ENCODE measurements at places on chromosomes 6 and 20.

DNA sequence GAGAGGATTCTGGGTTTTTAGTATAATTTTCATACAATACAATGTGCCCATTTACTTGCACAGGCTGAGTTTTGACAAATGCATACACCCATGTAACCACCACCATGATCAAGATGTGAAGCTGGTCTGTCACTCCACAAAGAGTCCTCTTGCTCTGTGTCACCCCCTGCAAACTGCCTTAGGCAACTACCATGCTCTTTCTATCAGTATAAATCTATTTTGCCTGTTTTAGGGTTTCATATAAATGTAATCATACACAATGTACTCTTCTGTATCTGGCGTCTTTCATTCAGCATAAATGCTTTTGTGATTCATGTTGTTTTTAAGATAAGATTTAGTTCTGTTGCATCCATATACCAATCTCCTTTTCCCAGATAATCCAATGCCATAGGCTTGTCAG is 181.9 kb upstream of the KCNG1 start:
- no peak for DNase-seq

DNA sequence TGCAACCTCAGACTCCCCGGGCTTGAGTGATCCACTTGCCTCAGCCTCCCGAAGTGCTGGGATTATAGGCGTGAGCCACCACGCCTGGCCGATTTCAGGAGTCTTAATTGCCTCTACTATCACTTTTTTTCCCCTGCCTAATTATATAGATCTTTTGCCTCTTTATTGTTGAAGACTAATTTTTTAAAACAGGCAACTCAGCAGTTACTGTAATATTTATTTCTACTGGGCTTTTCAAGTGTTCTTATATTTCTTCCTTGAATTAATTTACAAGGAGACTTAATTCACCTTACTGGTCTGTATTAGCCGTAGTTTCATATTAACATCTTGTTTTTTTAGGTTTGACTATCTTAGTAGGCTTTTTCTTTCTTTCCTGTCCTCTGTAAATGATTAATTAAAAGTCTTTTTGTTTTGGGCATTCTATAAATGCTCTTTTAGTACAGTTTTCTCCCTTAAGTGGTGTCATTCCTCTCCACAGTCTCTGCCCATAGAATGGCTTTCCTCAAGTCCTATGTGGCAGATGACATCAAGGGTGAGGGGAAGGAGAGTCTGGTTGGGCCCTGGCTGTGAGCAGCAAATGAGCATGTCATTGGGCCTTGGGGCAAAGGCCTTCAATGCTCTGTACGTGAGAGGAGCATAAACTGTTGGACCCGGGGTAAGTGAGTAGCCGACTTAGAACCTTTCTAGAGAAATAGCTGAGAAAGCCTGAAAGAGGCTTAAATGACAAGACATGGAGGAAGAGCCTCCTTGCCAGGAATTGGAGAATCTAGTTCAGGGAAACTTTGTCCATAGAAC is 36.0 kb downstream of the ANKS1A start:
- no peak for DNase-seq

GRCh38 chr6:39906318-39906761 is 27.9 kb downstream of the MOCS1 start:
- DNase-seq = no peak

GRCh38 chr20:13101276-13101675 is 92.5 kb downstream of the SPTLC3 start:
- no peak for DNase-seq

DNA sequence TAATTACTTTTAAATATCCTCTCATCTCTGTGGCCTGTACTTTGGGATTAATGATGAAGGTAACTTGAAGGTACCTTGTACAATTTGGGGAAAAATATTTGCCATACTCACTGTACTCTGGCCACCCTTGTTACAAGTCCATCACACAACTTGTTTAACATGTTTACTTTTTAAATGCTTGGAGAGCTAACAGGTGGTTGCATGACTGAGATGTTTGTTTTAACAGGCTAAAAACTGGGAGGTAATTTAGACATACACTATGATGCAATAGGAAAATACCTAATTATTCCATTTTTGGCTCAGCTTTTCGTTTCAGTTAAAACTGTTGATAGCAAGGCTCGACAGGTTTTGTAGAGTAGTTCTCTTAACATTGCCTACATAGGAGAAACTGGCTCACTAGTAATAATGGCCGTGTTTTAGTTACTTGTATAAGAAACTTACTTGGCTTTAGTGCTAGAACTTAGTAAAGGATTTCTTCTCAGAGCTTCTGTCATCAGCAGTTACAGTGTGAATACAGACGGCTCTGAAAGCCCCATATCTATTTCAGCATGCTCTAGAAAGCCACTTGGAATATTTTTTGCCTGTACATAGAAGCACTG is 489.8 kb upstream of the SOX4 start:
- DNase-seq = no peak
